A172 (cell line): ENCODE measurements at places on chromosomes 16 and 17.

GRCh38 chr16:58128181-58128631 lies 975 bp downstream of the CFAP20 start:
- DNase-seq: no peak

- DNase-seq: no peak
Observed at GRCh38 chr17:65230040-65230439, 92.9 kb downstream of the RGS9 start.

DNA sequence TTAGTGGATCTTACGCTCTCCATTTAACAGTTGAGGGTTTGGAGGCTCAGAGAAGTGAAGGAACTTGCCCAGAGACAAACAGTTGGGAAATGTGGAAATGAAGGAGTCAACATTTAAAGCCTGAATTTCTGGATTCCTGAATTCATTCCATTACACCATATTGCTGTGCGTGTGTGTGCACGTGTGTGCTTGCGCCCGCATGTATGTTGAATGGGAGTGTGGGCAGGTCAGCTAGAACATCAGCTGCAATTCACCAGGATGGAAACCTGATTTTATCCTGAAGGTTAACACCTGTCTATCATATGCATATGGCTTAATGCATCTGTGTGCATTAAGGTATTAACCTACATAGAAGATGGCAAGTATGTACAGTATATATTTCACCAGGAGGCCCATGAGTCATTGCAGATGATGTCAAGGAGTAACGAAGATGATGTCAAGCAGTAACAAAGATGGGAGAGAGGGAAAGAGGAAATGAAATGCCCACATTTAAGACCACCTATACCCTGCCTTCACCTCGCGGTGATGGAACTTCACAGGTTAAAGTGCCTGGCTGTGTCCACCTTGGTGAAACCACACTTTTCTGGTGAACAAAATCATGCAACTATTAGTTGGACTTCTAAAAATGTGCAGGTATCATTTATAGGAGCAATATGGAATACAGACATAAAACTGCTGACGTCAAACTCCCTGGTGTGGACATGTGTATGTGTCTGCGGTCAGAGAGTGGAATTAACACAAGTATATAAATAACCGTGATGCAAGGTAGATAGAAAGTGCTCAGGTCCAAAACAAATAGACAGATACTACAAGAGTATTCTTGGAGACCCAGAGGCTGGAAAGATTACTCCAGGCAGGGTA lies 832 bp upstream of the ADAP2 start:
- no peak for DNase-seq

- DNase-seq: no peak
Observed at GRCh38 chr17:1729966-1730325, 5.4 kb downstream of the WDR81 start.

DNA sequence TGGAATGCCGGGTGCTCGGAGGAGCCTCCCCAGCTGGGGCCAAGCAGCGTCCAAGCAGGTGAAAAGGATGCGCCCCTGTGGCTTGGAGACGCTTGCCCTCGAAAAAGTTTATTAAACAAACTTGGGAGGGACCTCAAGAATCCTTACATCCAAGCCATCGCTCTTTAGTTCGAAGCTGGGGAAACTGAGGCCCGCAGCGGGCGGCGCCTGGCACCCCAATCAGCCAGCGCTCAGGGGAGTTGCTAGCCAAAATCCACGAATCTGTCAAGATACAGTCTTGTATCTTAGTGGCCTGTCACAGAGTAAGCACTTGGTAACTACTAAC lies 553 bp upstream of the B9D1 start:
- DNase-seq: no peak

DNA sequence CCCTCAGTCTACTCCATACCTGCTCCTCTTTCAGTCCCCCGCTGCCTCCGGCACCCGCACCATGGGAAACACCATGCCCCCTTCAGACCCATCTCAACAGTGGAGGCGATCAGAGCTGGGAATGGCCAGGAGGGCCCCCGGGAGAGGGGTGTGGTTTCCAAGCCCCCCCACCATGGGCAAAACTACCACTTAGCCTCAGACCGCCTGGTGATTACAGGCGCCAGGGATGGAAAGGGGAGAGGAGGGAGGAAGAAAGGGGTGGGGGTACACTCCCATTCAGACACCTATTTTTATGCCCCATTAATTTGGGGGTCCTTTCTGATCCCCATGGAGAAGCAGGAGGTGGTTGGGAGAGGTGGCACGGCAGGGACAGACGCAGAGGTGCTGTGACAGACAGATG lies at the start of gene C17orf114:
Gene C17orf114, minus strand, starts transcription at position 101 of the 400 bp plus-strand sequence.
- DNase-seq: no peak

- DNase-seq: no peak
Observed at GRCh38 chr17:79840269-79840988, 1.2 kb upstream of the CBX4 start.

DNA sequence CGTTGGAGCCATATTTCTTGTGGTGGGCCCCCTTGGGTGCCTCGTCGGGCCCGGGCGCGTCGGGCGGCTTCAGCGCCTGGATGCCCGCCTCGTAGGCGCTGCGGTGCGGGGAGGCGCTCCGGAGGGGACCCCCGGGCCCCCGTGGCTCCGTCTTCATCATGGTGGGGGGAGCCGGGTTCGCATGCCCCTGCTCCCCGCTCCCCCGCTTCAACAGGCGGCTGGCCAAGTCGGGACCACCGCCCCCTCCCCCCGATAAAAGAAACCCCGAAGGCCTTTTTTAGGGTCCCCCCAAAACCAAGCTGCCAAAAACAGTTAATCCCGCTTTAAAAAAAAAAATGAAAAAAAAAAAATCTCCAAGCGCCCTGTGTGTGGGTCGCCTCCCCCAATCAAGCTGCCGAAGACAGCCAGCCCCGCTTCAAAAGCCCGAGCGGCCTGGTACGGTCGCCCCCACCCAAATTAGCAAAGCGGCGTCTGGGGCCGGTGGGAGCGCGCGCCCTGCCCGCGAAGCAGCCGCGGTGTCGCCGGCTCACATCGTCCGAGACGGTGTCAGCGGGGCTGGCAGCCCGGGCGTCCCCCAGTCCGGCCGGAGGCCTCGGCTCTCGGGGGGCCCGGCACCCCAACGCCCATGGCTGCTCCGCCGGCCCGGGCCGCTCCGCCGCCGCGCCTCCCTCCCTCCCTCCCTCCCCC lies at the start of gene PPP1R9B:
Gene PPP1R9B, minus strand, starts transcription at position 324 of the 687 bp plus-strand sequence. Its CDS starts 164 bp downstream, at position 160.
- no peak for DNase-seq

DNA sequence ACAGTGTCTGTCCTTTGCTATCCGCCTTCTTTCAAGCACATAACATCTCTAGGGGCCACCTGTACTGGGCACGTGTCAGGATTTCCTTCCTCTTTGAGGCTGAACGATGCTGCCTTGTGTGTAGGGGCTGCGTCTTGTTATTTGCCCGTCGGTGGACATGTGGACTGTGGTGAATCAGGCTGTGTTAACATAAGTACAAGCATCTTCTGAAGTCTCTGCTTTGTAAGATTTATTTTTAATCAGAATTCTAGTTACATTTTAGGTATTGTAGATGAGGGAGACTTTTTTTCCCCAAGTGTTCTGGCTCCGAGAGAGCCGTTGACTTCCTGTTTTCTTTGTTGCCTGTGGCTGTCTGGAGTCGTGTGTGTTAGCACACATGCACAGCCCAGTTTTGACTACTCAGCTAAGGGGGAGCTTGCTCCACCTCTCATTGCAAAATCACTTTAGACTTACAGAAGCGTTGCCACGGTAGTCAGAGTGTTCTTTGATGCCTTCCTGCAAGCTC lies 26.1 kb downstream of the SPG7 start:
- no peak for DNase-seq

DNA sequence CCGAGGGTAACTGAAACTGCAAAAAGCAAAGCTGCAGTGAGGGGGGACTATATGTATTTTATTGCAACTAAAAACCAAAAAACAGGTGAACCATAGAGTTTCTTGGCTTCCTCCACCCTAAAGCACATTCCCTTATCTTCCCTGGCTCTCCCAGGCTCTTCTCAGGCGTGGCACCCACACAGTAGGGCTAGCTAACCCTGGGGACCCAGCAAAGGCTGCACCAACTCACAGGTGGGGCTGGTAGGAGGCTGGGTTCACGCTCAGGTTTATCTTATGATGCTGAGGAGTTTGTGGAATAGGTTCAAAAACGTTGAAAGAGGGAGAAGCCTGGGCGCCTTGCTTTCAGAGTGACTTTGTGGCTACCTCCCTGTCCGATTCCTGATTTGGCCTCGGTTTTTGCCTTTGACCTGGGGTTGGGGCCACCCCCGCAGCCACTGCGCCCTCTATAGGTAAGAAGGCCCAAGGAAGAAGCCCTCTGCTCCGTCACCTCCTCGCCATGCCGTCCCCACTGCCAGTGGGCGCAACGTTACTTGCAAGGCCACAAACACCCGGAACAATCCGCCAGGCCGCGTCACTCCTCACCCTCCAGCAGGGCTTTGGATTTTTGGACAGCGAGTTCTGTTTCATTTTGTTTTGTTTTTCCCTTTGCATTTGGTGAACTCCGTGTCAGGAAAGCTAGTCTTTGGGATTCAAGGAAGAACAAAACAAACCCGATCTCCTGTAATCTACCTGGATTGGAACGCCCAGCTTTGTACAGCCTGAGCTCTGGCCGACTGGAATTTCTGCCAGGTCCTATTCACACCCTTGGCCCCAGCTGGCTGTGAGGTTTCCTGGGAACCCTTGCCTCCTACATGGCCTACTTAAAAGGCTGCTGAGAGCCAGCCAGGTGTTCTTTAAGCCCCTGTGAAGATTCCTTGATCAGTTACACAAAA lies 60.8 kb downstream of the TBC1D16 start:
- no peak for DNase-seq

GRCh38 chr16:11187522-11188023 lies 68.4 kb downstream of the SOCS1 start:
- DNase-seq: no peak

DNA sequence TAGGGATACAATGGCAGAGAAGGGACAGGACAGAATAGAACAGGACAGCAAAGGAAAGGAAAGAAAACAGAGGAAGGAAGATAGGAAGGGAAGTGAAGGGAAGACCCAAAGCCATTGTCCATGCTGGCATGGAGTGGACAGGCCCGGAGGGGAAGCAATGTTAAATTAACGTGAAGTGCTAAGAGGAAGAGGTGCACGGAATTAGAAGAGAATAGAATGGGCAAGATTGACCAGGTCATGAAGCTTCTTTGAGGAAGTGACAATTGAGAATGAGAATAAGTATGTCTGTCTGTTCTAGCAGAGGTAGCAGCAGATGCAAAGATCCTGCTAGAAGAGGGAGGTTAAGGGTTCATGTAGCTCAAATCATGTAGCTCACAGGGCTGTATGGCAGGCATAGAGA lies 117.2 kb downstream of the MAF start:
- DNase-seq: no peak

GRCh38 chr16:11240636-11241473 lies 15.1 kb downstream of the SOCS1 start:
- DNase-seq: no peak

DNA sequence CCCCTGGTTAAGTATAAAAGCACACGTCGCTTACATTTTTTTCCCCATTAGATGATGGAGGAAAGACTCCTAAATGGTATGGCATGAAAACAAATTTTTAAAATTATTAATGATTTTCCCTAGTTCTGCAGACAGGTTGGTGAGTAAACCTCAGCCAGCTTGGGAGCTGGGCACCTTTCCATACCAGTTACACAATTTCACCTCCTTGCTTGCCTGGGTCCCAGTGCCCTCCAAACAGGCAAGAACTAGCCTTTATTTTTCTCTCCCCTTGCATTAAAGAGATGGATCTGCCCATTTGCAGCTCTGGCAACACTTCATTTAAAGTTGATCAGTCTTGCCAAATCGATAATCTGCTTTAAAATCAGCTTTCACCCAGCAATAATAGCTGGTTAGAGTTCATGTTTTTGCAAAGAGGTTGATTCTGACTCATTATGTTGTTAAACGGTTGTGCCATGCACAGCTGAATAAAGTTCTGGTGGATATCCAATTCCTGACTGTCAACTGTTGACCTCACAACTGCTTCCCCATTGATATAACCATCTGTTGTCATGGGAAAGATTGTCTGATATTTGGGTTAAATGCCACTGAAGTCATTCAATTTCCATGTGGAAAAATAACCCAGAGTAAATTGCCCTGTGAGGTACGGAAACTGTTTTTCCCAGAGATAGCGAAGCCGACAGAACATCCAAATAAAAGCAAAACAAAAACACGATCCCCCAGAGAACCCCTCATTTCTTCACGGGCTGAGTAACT lies 1.3 kb downstream of the C17orf58 start:
- DNase-seq: peak; percentile 30

GRCh38 chr16:81167851-81168250 lies 70.6 kb upstream of the BCO1 start:
- no peak for DNase-seq

GRCh38 chr16:58962811-58963210 lies 228.7 kb upstream of the GOT2 start:
- DNase-seq: no peak

GRCh38 chr17:79883202-79883601 lies 44.0 kb upstream of the CBX4 start:
- no peak for DNase-seq

DNA sequence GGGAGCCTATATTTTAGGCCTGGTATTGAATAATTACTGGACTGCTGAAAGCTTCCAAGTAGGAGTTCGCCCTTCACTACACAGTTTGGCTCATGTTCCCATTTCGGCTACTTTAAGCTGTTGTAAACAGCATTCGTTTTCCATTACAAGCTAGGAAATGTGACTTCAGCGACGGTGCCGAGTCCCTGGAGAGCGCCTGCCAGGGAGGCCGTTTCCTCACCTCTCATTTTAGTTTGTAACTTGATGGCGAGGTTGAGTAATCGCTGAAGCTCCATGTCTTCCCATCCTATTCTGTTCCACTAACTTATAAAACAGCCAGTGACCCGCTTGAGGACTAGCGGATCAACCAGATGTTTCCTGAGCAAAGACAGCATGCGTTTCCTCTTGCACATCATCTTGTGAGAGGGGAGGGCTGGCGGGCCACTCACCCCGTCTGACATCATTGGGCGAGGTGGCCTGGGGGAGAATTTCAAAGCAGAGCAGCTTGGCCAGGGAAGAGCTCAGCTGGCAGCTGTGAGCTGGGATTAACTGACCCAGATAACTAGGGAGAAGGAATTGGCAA lies 32.9 kb downstream of the PCTP start:
- no peak for DNase-seq

GRCh38 chr16:56855946-56856345 lies 9.1 kb upstream of the SLC12A3 start:
- no peak for DNase-seq

DNA sequence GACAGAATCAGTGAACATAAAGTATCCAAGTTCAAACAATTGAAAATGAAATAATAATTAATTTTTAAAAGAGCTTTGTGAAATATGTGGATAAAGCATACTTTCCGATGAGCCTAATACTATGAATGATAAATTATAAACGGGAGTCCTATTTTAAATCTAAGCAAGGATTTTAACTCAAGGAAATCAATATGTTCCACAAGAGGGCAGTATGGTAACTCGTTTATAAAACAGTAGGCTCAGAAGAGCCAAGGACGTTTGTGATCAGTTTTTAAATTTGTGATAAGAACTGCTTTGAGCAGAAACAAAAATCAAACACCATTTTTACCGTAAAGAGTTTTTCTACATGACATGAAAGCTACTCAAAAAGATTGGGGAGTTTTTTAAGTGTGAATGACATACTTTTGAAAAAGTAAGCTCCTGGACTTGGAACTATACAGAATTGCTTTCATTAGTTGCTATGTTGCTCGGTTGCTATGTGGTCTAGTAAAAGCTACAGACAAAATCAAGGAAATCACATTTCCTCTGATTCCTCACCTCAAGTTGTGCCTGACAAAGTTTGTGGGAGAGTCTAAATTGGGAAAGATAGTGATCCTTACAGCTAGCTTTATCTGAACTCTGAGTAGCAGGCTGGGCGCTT lies 11.8 kb upstream of the TEKT1 start:
- DNase-seq: peak; percentile 31
